ENCODE measurements at places on chromosomes 16 and 17.

GRCh38 chr17:36600936-36601302 is 464 bp upstream of the MRM1 start:
- DNase-seq: no peak

DNA sequence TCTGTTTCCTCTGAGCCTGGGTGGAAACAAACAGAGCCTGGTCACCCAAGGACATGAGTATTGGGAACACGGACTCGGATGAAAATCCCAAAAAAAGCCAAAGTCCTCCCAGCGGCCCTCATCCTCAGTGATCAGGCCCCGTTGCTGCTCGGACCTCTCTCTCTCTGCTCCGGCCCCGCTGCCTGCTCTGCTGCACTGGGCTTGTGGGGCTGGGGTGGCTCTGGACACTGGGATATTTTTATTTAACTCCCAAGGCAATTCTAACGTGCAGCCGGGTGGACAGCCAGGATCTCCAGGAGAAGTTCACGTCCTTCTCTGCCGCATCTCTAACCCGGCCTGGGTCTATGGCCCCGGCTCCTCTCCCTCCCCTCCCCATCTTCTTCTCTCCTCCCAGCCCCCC is 280.9 kb upstream of the TNRC6C start:
- DNase-seq: no peak

DNA sequence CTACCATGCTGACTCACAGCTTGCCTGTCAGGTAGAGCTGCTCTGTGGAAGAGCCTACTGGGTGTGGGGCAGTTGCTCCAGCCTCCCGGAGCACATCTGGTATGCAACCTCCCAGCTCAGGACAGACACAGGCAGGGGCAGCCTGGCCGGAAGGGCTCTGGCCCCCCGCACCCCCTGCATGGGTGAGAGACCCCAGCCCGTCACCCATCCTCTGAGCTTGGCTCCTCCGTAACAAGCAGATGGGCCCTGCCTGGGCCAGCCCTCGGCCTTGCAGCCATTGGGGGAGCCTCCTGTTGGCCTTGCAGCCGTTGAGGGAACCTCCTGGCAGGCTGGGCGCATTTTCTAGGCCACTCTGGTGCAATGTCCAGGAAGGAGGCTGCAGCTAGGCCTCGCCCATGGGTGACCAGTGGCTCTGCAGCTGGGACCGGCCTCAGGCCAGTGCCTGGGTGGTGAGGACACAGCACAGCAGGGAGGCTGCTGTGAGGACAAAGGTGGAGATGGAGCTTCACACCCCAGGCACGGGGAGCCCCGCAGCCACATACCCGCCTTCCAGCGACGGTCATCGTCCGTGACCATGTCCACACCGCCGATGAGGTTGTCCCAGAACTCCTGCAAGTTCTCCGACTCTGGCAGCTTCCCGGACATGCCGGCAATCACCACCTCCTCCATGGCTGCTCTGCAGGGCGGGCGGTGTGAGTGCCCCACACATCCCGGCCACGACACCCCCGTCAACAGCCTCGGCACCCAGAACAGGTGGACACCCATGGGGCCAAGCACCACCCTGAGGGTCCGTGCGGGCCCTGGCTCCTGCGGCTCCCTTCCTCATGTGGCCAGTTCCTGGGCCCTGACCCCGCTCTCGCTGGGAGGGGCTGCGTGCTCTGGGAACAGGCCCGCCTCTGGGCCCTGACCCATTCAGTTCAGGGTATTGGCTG is 2.0 kb downstream of the FASN start:
- DNase-seq: no peak

GRCh38 chr16:70685938-70686375 is at the start of gene MTSS2:
Gene MTSS2, minus strand, starts transcription at chr16:70686053. Its CDS starts 262 bp downstream, at chr16:70685791.
- peak; percentile 44 for DNase-seq
